Fibroblast of lung (primary cell): ENCODE measurements at places on chromosomes 7 and 10. TPM values are rescaled to one million over a fixed set of nuclear protein-coding genes. Genes with fewer than 3 reads are reported as not detected.

- H3K4me3 ChIP-seq = no peak overlapping the region
- no peaks in the 10 kb centered on the region for H3K27me3 ChIP-seq
- DNase-seq = peak; percentile 30
- H3K36me3 ChIP-seq = no peaks in the 10 kb centered on the region
These were observed 266.5 kb downstream of the PAXIP1 start for GRCh38 chr7:154736389-154736788.

DNA sequence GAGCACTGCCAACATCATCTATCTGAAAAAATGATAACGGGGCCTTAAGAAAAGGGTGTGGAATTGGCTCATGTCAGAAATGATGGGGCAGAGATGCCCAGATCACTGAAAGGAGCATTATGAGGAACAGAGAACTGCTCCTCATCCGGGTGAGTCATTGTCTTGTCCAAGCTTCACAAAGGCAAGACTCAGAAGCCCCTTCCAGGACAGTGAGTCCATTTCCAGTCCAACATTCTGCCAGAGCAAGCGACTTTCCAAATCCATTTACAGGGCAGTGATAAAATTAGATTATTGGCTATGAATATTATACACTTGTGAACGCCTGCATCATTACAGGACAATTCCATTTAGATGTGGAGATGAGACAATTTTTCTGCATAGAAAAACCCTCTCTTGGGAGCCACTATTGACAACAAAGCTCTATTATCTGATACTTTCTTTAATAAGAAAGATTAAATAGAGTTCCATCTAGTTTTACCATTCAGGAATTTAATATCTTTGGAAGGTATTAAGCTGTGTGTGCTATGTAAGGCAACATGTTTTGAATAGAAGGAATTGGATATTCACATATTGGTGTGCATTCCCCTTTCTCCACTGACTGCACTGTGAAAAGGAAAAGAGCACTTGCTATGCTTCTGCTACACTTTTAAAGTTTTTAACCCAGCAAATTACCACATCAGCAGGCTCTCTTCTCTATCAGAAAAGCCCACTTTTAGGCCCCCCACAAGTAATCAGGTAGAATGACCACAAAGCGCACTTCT lies 159.6 kb downstream of the NRP1 start:
- DNase-seq = no peak
- H3K36me3 ChIP-seq = peaks cover 5% of the 10 kb centered on the region
- no peak overlapping the region for H3K27ac ChIP-seq
- H3K27me3 ChIP-seq = no peaks in the 10 kb centered on the region
- peaks cover 12% of the 10 kb centered on the region for H3K4me1 ChIP-seq

DNA sequence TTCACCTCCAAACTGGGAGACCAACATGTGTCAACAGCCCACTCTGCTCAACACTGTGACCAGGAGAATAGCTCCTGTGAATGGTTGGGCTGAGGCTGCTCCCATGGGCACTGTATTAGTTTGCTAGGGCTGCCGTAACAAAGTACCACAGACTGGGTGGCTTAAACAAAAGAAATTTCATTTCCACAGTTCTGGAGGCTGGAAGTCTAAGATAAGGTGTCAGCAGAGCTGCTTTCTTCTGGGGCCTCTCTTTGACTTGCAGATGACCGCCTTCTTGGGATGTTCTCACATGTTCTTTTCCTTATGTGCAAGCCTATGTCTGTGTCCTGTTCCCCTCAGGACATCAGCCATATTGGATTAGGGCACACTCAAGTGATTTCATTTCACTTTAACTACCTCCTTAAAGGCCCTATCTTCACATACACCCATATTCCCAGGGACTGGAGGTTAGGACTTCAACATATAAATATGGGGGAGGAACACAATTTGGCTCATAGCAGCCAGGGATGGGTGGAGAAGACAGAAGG lies 90.3 kb downstream of the CPED1 start:
- H3K4me3 ChIP-seq = no peak overlapping the region
- no peaks in the 10 kb centered on the region for H3K36me3 ChIP-seq
- peaks cover 24% of the 10 kb centered on the region for H3K4me1 ChIP-seq
- H3K27ac ChIP-seq = no peak overlapping the region

- DNase-seq = no peak
- H3K27ac ChIP-seq = no peak overlapping the region
- no peak overlapping the region for H3K4me3 ChIP-seq
- H3K36me3 ChIP-seq = no peaks in the 10 kb centered on the region
- no peaks in the 10 kb centered on the region for H3K27me3 ChIP-seq
These were observed 108.3 kb downstream of the BUB3 start for GRCh38 chr10:123262456-123262855.

DNA sequence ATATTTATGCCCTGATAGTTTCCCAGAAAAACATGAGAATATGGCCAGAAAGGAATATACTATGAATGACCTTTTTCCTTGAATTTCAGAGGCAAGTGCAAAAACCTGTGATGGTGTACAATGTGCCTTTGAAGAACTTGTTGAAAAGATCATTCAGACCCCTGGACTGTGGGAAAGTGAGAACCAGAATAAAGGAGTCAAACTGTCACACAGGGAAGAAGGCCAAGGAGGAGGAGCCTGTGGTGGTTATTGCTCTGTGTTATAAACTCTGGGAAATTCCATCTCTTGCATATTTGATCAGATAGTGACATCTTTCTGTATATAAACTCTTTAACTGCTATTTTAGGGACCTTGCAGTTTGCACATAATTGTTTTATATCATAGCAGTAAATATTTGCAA lies 33.7 kb downstream of the RAB18 start:
- H3K4me1 ChIP-seq = no peaks in the 10 kb centered on the region
- H3K4me3 ChIP-seq = no peak overlapping the region
- peaks cover 7% of the 10 kb centered on the region for H3K36me3 ChIP-seq
- no peak overlapping the region for H3K27ac ChIP-seq

OR9A2 gene
- not detected in 2 replicates for polyA plus RNA-seq

PARP12 gene
- polyA plus RNA-seq = 16.9 and 19.1 TPM in 2 replicates

DNA sequence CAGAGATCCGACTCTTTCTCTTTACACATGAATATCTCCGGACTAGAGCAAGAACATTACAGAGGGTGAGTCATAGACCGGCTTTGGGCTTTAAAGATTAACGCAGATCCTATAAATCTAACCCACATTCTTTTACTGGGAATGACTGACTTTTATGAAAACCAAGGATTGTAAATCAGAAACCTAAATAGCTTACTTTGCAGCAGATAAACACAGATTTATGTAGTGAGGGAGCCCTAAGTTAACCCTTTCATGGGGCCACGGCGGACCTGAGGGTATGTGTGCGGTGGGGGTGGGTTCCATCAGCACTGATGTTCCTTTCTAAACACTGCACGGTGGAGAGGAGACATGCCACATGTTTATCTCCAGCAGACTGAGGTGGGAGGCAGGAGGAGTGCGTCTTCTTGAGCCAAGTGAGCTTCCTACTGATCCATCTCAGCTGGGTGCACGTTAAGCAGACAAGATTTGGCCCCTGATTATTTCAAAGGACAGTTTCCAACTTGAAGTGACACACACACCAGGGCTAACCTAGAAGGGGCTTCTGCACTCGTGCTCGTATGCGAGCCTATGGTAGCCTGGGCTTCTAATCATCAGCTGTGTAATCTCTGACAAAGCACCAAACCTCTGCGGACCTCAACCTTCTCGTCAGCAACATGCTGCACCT lies 127.6 kb downstream of the WDR11 start:
- H3K4me1 ChIP-seq = no peaks in the 10 kb centered on the region
- no peaks in the 10 kb centered on the region for H3K36me3 ChIP-seq
- no peak overlapping the region for H3K4me3 ChIP-seq
- H3K27me3 ChIP-seq = no peaks in the 10 kb centered on the region

DNA sequence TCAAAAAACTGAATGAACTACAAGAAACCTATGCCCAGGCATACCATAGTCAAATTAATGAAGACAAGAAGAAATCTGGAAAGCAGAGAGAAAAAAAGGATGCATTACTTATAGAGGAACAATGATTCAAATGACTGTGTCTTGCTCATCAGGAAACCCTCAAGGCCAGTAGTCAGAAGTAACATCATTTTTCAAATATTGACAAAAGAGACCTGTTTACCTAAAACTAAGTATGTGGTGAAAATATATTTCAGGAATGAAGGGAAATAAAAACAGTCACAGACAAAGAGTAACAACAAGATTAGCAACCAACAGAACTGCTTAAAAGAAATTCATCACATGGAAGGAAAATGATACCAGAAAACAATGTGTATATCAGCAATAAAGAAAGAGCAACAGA lies 128.4 kb downstream of the ALOX5 start:
- no peaks in the 10 kb centered on the region for H3K36me3 ChIP-seq
- no peaks in the 10 kb centered on the region for H3K27me3 ChIP-seq
- H3K27ac ChIP-seq = no peak overlapping the region
- no peak for DNase-seq
- no peaks in the 10 kb centered on the region for H3K4me1 ChIP-seq
